ENCODE measurements at places on chromosomes 5 and 9.

DNA sequence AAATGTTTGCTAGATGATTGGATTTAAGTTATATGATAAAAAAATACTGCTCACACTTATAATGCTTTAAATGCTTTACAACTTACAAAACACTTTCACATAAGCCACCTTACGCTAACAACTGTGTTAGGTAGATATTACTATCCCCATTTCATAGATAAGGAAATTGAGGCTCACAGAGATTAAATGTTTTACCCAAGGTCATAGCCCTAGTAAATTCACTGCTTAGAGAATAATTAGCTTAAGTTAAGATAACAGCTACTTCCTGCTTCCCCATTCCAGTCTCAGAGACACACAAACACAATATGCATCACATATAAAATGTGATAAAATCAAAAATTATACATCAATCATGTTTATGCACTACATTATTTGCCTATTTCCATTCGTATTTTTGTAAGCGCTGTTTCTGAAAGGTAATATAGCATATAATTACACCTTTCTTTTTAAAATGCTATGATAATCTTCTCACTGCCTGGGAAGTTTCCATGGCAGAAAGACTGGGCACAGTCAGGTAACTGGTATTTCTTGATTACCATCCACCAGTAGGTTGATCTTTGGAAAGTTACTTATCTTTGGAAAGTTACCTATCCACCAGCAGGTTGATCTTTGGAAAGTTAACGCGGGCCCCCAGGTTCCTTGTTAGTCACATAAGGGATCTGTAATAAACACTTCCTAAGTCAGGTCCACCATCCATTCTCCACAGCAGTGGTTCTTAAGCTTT is 101.1 kb downstream of the NFIB start:
- DNase-seq = no peak

DNA sequence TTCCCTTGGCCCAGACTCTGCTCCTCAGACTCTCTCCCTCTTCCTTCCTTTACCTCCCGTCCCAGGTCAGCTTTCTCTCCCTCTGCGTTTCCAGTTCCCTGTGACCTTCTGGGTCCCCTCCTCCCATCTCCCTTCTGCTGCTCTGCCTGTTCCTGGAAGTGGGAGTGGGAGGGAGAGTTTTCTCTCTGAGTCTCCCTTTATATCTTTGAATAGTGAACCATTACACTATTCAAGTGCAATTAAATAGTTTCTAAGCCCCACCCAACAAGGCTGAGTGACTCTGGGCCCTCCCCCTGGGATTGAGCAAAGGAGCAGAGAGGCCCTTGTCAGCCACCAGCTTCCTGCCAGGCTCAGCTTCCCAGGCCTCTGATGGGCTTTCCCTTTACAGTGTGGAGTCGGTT is 34.8 kb downstream of the THBS4 start:
- DNase-seq = no peak

DNA sequence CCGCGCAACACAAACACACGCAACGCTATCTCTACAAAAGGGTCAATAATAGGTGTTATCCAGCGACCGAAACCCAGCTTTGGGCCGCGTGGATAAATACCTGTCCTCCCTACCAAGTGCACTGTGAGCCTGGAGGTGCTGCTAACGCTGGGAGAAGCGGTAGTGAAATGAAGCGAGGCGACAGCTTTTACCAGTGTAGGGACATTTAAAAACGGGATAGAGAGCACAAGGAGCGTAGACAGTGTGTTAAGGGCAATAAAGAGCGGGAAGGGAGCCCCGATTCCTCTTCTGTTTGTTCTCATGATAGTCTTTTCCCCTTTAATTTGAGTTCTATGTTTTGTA is 421 bp upstream of the DEPDC1B start:
- DNase-seq = no peak

- DNase-seq = no peak
Measured at GRCh38 chr9:71921190-71921814, 9.9 kb downstream of the C9orf85 start.

DNA sequence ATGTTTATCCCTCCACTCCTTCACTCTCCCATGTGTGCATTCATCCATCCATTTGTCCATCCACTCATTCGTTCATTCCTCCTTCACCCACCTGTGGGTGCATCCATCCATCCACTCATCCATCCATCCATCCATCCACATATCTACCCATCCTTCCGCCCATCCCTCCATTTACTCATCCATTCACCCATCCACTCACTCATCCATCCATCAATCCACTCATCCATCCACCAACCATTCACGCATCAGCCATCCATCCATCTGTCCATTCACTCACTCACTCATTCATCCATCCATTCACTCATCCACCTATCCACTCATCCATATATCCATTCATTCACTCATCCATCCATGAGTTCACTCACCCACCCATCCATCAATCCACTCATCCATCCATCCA is 7.3 kb downstream of the SLC9A3 start:
- no peak for DNase-seq

DNA sequence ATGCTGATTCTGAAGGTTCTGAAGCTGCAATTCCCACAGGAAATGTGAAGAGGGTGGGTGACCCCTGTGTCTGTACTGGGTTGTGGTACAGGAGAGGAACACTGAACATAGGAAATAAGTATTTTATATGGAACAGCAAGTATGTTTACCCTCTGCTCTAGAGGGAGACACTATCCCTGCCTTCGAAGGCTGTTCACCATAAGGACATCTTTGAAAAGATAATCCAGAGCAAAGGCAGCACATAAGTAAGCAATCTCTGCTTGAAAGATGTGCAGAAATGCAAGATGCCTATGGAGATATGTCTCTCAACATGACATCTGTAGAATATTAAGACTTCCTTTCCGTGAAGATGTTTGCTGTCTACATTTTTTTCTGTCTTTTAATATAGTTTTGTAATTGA is 184.4 kb upstream of the EFNA5 start:
- DNase-seq = no peak

GRCh38 chr9:127166651-127167524 is 44.5 kb upstream of the ANGPTL2 start:
- peak; percentile 74 for DNase-seq

- DNase-seq = no peak
Measured at GRCh38 chr9:25678147-25678666, at the start of gene TUSC1. TUSC1 (minus strand) TSS chr9:25678444; CDS start chr9:25678312, 132 bp downstream.

DNA sequence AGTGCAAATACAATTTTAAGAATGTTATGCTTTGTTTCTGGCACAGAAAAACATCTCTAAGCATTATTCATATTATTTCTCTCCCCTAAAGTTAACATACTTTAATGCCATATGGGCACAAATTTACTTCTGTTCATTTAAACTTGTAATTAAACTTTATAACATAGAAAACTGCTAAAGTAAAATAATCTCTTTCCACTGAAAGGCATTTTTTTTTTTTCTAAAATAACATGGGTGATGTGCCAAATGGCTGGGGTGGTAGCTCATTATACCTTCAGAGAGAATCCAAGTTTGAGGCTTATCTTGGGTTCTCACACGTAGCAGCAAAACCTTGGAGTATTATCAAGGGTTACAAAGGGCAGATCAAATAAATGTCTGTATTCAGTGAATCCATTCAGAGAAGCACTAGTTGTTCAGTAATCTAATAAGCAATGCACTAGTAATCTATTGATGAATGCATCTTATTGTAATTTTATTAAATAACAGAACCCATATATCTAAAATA is 257.6 kb upstream of the POU5F2 start:
- no peak for DNase-seq

- DNase-seq = no peak
Measured at GRCh38 chr5:149053072-149053695, 9.7 kb downstream of the SH3TC2 start.

DNA sequence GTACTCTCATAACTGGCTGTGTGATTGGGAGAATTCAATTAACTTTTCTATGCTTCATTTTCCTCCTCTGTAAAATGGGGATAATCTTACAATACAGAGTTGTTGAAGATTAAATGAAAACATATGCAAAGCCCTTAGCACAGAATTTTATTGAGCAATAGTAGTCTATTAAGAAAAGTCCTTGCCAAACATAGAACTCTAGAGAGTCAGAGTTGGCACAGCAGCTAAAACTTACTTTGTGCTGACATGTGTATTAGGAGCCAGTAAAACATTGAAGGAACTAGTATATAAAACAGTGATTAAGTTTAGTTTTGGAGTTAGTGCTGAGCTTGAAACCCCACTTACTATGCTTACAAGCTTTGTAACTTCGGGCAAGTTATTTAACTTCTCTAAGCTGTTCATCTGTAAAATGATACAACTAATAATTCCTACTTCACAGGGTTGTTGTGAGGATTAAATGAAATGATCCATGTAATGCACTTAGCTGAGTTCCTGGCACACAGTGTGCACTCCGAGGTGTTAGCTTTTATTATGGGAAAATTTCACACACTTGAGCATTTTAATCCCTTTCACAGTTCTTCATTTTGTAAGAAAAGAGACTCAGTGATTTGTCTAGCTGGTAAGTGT is 20.0 kb upstream of the GRIN3A start:
- no peak for DNase-seq

GRCh38 chr9:92293075-92293354 is 482 bp downstream of the IARS1 start:
- no peak for DNase-seq

DNA sequence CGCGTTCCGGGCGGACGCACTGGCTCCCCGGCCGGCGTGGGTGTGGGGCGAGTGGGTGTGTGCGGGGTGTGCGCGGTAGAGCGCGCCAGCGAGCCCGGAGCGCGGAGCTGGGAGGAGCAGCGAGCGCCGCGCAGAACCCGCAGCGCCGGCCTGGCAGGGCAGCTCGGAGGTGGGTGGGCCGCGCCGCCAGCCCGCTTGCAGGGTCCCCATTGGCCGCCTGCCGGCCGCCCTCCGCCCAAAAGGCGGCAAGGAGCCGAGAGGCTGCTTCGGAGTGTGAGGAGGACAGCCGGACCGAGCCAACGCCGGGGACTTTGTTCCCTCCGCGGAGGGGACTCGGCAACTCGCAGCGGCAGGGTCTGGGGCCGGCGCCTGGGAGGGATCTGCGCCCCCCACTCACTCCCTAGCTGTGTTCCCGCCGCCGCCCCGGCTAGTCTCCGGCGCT is at the start of gene DAPK1:
TSS of gene DAPK1 (plus strand) at position 264 of the 442 bp plus-strand sequence. CDS start 1,211 bp downstream, outside the sequence.
- DNase-seq = peak; percentile 6

DNA sequence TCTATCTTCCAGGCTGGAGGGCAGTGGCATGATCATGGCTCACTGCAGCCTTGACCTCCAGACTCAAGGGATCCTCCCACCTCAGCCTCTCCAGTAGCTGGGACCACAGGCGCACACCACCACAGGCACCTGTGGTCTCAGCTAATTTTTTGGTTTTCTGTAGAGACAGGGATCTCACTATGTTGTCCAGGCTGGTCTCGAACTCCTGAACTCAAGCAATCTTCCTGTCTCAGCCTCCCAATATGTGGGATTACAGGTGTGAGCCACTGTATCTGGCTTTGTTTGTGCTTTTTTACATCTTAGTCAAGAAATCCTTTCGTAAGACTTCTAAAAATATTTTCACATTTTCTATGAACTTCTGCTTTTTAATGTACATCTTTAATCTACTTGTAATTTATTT is 116.9 kb downstream of the DENND1A start:
- no peak for DNase-seq

DNA sequence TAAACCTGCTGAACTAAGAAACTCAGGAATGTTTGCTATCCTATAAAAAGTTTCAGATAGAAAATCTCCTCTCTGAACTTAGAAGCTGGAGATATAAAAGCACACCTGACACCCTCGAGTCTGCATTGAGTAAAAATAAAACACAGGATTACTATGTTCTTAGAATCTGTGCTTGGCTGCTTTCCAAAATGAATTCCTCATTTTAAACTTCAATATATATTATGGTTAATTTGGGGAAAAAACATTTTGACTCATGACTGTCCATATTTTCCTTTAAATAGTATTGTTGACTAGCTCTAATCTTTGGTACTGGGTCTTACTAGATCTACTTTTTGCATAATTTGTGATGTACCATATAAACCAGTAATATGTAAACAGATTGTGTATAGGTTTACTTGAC is 36.7 kb downstream of the FBXW2 start:
- DNase-seq = no peak

- DNase-seq = no peak
Measured at GRCh38 chr9:95552814-95553546, 36.2 kb upstream of the PTCH1 start.

- DNase-seq = no peak
Measured at GRCh38 chr5:156274453-156274852, 52.5 kb upstream of the SGCD start.

DNA sequence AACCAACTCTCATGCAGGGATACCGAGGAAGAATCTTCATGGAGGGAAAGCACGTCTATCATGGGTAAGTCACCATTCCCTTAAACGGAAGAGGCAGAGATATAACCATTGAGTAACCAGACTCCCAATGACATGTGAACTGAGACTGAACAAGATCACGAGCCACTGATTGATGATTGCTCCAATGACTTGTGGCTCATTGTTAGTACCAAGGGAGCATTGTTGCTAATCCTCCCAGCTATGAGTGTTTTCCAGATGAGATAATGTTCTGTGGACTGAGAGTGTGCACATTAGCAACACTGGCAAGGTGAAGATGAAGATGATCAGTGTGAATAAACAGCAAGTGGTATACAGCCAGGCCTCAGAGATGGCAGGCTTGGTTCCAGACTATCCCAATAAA is 219.2 kb upstream of the MAP3K1 start:
- DNase-seq = no peak

GRCh38 chr5:122471031-122471751 is 159.2 kb downstream of the SNCAIP start:
- DNase-seq = no peak

DNA sequence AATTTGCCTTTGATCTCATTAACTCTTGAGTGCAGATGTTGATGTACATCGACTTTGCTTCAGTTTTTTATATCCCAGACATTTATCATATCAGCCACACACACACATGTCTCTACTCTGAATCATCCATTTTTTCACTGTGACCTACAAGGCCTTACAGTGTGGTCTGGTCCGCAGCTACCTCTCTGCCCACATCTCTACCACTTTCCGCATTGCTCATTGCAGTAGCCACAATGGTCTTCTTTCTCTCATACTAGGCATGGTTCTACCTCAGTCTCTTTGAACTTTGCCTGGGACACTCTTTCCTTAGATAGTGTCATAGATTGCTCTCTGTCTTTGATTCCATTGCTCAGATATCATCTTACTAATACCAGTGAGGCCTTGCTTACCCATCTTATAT is 87.9 kb upstream of the FSD1L start:
- DNase-seq = no peak

DNA sequence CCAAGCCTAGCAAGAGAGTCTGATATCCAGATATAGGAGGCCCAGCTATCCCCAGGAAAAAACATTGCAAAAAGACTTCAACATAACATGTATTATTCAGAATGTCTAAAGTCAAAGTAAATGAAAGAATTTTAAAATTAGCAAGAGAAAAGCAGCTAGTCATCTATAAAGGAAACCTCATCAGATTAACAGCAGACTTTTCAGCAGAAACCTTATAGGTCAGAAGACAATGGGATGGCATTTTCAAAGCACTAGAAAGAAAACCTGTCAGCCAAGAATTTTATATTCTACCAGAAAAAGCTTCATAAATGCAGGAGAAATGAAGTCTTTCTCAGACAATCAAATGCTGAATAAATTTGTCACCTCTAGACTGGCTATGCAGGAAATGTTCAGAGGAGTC is 9.9 kb downstream of the OR1L3 start:
- no peak for DNase-seq

Measured in NCI-H510A (cell line).